ENCODE measurements at places on chromosomes 16 and 17.
A peak's percentile ranks its signal among the peaks of the same experiment; 100 is the strongest.

- no peak for DNase-seq
Measured at GRCh38 chr17:65271296-65271695, 134.1 kb downstream of the RGS9 start.

DNA sequence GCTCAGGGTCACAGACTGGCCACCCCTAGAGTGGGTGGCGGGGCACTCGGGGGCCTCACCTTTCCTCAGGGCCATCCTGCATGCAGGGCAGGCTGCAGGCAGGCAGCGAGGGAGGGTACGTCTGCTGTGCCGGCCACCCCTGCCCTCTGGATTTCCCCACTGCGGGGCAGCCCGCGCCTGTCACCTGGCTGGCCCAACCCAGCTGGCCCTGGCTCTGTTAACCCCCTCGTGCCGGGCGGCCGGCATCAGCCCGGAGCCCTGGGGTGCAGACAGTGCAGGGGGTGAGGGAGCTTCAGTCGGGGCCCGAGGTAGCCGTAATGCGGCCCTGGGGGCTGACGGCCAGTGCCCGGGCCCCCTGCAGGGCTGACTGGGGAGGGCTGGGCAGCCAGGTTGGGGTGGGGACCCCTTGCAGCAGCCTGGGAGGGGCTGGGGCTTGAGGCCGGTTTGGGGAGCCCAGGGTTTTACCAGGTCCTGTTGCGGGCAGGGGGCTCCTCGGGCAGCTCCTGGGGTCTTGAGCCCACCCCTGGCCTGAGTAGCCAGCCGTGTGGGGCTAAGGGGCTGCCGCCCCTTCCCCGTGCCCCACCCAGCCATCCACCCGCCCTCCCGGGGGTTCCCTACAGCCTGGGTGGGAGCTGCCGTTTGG is at the start of gene IGFALS:
Gene IGFALS, minus strand, starts transcription at position 128 of the 643 bp plus-strand sequence. Its CDS starts 53 bp downstream, at position 75.
- DNase-seq = no peak

- DNase-seq = no peak
Measured at GRCh38 chr17:73396431-73397277, 84.9 kb upstream of the CDC42EP4 start.

- DNase-seq = peak; percentile 53
Measured at GRCh38 chr17:29116804-29117753, 63.1 kb downstream of the MYO18A start.

- DNase-seq = no peak
Measured at GRCh38 chr16:56488035-56488434, 31.8 kb downstream of the BBS2 start.

DNA sequence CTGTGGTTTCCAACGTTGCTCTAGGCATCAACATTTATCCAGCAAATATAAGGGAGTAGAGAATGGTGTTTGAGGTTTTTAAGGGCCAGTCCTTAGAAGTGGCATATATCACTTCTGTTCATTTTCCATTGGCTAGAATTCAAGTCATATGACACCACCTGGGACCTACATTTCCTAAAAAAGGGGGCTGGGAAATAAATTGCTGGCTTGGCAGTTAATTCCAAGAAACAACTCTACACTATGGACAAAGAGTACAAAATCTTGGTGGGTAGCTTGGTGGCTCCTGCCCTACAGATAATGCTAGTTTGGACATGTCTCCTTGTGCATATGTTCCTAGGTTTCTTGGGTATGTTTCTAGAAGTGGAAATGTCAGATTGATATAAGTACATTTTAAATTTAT is 7.6 kb downstream of the PPM1E start:
- no peak for DNase-seq

- DNase-seq = peak; percentile 94
Measured at GRCh38 chr17:58337600-58338453, 9.2 kb upstream of the TSPOAP1 start.

GRCh38 chr17:48416971-48417370 is 13.0 kb downstream of the SKAP1 start:
- no peak for DNase-seq

DNA sequence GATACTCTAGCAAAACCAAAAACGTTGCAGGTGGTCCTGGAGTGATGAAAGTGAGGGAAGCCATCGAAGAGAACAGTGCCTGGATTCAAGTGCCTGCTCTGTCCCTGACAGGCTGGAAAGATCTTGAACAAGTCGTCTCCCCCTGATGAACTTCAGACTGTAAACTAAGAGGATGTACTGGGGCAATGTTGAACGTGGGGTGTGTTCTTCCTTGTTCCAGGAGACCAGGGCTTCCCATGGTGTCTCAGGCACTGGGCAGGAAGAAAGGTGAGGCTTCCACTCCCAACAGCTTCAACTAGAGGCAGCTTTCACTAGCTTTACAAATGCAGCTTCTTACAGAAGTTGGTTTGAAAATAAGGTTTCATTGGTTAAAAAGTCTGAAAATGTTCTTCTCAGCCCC is 21.4 kb upstream of the NF1 start:
- no peak for DNase-seq

DNA sequence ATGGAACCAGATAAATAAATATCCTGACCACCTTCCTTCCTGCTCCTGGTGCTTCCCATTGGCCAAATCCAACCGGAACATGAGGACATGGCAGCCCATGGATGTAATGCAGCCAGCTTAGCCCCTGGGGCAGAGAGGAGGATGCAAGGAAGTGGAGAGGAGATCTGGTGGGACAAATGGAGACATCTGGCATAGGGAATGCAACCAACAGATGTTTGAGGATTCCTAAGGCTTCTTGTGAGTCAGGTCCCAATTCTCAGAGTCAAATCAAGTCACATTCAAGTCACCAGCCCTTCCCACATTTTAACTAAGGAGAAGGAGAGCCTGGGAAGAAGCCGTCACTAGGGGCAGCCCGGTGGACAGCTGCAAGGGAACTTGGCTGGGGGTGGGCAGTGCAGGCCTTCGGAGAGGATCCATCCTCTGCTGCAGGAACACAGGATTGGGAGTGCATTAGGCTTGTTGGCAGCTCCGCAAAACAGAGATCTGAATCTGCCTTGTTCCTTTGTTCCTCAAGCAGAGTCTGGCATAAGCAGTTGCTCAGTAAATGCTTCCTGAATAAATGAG is 62.8 kb upstream of the HS3ST2 start:
- no peak for DNase-seq
